ENCODE measurements at places on chromosomes 7 and 10.

DNA sequence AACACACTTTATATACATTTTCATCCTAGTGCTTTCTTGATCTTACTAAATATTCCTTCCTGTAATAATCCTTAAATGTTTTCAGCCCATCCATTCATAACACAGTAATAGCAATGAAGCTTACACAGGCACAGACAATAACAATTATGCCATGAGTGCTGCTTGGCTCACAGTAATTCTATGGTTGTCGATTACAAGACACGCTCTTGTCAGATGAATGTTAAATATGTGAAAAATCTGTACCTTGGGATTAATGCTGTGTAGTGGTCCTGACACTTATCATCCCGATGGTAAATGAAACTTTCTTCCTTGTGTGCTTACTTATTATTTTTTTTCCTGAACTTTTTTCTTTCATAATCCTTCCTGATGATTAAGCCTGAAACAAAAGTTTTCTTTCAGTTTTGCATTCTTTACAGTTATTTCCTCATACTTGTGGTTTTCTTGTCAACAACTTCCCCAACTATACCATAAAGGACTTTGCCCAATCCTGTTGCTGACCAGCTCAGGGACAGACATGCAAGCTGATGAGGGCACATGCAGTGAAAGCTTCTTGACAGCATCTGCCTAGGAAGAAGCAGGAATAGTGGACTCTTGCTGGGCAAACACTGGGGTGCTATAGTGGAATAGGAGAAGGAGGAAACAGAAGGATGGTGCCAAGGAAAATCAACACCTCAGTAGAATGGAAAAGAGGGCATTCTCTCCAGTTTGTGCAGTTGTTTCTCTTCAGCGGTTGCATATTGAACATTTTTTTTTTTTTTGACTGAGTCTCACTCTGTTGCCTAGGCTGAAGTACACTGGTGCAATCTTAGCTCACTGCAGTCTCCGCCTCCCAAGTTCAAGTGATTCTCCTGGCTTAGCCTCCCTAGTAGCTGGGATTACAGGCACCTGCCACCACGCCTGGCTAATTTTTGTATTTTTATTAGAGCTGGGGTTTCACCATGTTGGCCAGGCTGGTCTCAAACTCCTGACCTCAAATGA, 6.7 kb upstream of the MGAM2 start:
- DNase-seq = peak; percentile 98

DNA sequence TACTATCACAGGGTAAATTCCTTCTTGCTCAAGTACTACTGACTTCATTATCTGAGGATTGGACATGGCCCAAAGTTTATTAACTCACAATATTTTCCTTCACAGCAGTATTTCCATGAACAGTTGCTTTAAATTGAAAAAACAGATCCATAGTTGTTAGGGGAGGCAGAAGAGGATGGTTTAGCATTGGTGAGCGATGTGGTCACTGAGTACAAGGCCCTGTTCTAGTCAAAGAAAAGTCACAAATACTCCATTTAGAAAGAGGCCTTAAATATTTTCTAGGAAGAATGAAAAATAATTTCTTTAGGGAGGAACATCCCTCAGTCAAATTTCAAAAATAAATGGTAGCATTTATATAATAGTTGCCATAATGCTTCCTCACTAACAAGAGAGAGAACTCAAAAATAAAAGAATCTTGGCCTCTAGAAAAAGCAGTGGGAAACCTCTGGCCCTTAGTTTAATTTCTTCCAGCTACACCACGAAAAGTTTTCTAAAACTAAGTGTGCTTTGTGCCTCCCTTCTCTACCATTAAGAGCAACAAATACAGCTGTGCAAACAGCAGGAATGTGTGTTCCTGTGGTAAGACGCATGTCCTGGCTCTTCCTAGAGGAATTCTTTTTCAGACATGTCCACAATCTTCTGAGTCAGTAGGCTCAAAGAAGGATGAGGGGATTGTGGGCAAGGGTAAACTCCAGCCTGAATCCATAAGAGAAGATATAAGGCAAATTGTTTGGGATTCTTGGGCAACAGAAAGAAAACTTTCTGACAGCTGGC, 105.7 kb downstream of the HOXA1 start:
- no peak for DNase-seq

- peak; percentile 60 for DNase-seq
Measured at GRCh38 chr10:89129911-89130310, 77.2 kb downstream of the CH25H start.

DNA sequence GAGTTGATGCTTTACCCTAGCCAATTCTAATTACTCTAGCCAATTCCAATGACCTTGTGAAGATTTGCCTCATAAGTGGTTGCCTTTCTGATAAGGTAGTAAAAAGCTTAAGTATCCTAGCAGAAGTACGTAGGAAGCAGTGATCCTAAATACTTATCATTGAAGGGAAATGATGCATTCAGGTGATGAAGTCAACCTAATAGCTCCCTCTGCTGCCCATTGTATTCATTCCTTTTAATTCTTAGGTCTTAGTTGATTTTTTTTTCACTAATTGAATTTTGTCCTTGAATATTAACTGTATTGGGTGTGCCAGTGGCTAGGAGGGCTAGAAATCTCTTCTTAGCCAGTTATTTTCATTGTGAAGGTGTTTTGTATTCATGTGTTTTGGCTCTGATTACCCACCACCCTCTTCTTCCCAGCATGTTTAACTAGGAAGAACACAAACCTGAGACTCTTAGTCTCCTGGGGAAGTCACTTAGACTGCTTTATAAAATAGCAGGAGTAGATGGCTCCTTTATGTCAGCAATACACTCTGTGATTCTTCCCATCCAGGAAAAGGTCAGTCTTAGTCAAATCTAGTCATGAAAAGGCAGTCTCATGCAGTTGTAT, 46.3 kb downstream of the PLEKHA8 start:
- peak; percentile 65 for DNase-seq

GRCh38 chr10:132078746-132079345, 13.1 kb downstream of the JAKMIP3 start:
- DNase-seq = no peak

DNA sequence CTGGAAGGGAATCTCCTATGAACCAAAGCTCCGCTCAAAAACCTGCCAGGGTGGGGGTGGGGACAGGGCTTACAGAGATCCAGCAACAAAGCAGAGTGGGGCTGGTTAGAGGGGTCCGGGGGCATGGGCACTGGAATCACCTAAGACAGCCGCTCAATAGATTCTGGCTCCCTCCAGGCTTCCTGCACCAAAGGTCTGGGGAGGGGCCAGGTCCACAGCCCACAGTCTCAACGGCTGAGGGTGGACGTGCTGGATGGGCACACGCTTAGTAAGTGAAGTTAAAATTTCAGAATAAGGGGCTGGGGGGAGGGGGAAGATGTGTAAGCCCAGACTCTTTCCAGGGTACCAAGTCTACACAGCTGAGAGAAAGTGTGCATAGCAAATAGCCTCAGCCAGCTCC, 31.1 kb downstream of the PYROXD2 start:
- no peak for DNase-seq

DNA sequence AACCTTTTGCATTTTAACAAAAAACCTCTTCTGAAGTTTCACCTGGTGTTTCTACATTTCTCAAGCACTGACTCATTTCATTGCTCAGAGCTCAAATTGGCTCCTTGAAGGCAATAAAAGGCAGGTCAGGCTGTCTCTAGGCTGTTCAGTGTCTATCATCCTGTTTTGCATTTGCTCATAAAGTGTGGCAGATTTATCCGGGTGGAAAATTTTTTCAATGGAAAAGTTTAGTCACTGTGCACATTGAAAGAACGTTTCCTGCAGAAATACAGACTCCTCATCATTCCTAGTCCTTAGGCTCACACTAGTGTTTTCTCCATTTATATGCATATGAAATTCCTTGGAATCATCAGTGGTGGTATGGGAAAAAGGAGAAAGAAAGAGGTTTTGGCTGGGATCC, 114.2 kb upstream of the DGKB start:
- no peak for DNase-seq

DNA sequence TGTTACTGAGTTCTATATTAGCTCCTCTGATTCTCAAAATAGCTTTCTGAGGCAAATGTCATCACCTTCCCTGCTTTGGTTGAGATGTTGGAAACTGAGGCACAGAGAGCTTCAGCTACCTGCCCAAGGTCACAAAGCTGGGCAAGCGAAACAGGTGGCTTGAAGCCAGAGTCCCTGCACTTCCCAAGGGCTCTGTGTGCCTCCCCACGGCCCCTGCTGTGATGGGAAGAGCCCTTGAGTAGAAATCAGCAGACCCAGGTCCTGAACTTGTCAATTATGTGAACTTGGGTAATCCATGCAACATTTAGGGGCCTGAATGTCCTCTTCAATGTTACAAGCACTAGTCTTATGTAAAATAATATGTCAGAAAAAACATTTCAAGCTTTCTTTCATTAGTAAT, 327.3 kb upstream of the PODXL start:
- DNase-seq = no peak

DNA sequence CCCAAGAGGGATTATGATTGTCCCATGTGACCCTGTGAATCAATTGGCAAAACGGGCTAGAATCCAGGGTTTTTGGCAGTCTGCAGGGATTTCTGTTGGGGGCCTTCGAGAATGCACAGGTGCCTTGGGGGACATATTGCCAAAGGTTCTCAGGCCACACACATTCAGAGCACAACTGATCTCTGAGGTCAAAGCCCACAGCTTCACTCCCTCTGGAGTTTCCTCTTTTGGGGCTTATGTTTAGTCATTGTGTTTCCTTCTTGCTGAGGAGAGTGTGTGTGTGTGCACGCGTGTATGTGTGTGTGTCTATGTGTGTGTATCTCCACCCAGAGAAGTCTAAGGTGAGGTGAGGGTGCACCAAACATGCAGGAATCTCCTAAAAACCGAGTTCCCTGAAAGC, 8.8 kb downstream of the PPIF start:
- peak; percentile 85 for DNase-seq

- no peak for DNase-seq
Measured at GRCh38 chr7:1109581-1110310, 21.8 kb downstream of the GPER1 start.

- DNase-seq = no peak
Measured at GRCh38 chr10:28199941-28200340, 102.9 kb downstream of the MPP7 start.

DNA sequence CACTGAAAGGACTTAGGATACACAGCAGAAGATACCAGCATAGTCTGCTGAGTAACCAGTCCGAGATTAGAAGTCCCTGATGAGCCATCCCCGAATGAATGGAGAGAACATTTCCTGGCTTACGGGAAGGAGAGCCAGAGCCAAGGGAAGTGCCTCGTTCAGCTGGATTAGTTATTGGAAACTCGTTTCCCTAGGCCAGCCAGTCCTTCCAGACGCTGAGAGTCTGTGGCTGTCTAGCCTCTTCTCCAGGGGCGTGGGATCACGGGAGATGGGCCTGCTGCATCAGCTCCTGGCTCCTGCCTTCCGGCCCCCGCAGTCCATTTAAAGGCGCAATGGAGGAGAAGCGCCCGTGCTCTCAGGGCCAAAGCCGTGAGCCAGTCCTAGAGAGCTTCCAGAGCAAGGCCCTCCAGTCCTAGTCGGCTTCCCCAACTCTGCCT, 712.8 kb downstream of the PARD3 start:
- no peak for DNase-seq

DNA sequence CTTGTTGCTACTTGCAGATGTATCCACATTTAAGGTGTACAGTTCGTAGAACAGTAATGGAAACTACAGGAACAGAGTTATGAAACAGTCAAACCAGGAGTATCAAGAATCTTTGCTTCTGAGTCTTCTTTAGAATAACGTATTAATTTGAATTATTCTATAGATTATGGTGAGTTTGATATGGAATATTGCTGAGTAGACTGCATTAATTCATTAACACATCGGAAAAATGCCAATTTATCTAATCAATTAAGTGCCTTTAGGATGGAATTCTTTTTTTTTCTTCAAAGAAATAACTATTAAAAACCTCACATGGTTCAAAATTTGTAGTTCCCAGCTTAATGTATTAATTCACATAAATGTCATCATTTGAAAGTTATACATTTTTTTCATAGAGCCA, 3.8 kb downstream of the TFAM start:
- DNase-seq = no peak

DNA sequence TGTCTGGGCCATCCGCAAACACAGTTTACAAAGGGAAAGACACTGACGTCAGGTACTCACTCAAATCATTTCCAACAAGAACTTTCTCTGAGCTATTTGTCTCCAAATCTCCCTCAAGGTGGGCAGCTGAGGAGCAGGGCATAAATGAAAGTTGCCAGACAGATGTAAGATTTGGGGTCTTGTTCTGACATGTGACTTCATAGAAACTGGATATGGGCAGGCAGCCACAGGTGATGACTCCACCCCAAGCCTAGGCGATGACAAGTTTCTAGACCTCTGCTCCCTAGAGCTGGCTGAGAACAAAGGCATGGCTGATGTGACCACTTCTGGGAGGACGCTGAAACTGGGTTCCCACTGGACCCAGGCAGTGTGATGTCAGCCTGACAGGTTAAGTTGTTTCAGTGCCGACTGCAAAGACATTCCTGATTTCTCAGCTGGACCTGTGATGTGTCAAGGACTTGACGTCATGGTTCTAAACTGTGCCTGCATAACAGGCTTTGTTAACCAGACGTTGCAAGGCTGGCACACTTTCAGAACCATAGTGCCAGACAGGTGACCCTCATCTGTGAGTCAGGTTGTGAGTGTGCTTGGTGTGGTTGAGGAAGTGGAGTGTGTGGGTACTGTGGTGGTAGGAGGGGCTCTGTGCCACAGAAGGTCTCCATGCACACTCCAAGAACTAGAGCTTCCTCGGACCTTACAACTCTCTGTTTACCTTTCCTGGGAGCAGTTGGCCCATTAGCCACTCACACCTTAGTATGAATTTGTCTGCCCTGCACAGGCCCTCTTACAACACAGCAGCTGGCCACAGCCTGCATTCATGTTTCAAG, 39.9 kb upstream of the EBF3 start:
- DNase-seq = no peak

DNA sequence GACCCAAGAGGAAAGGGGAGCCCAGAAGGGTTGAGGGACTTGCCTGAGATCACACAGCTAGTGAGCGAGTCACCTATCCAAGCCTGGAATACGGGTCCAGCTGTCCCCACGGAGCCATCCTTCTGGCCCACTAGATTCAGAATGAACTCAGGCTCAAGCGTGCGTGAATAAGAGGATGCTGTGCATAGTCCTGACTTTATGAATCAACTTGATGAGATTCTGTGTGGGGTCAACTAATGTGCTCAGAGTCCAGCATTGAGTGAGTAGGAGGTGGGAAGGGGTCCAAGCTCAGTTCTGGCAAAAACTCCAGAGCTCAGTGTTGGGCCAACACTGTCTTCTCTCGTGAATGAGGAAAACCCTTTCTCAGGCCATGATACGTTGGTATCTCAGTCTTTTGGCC, 41.4 kb downstream of the CAMK1D start:
- no peak for DNase-seq

GRCh38 chr10:130395248-130395936, 259.2 kb downstream of the GLRX3 start:
- DNase-seq = no peak

GRCh38 chr10:92990615-92991014, 70.0 kb upstream of the CYP26C1 start:
- peak; percentile 11 for DNase-seq

- no peak for DNase-seq
Measured at GRCh38 chr10:78397786-78398185, 364.1 kb downstream of the RPS24 start.

DNA sequence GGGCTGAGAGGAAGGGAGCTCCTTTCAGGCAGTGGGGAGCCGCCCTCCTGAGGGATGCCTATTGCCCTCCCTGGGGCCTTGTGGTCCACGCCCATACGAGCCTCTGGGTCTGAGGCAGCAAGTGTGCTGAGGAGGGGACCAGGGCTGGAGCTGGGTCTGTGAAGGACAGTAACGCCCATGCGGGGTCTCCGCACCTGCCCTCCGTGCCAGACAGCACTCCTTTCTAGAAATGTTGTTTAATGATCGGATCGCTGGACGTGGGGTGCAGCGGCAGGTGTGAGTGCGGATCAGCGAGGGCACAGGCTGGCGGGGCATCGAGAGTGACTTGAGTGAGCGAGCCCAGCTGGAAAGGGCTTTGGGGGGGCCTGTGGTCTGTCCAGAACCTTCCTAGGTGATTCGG, 70.1 kb downstream of the ELFN1 start:
- DNase-seq = peak; percentile 62

All from NB4 (cell line).